ENCODE measurements at places on chromosomes 6 and 20.
A peak's percentile ranks its signal among the peaks of the same experiment; 100 is the strongest.

DNA sequence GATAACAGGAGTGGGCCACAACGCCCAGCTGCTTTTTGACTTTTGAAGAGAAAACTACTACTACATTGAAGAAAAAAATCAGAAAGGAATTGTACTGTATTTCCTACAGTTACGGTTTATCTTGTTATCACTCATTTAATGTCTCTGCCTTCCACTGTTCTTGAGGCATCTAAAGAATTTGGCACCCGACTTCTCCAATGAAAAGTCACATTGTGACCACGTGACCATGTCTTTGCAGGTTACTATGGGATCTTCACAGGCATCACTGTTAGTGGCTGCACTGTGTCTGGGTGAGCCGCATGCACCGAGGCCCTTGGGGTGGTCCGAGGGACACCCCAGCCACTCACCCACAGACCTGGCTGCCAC is 26.8 kb downstream of the RRBP1 start:
- no peak for DNase-seq

GRCh38 chr6:18182568-18182967 is 27.3 kb downstream of the KDM1B start:
- DNase-seq: no peak

DNA sequence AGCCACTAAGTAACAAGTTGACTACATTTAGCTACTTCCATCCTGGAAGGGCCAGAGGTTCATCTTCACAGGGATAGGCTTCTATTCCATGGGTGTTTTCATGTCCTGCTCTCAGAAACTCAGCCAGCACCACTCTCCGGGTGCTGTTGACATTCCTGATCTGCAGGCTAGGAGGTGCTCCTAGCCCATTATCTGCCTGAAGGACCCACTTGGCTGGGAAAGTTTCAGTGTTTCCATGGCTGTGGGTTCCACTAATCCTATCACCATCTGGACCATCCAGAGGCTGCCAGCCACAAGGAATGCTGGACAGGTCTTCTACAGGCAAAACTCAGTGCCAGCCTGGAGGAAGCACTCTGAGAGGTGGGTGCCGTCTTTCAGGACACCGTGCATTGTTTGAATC is 45.2 kb downstream of the HLA-G start:
- DNase-seq: no peak

DNA sequence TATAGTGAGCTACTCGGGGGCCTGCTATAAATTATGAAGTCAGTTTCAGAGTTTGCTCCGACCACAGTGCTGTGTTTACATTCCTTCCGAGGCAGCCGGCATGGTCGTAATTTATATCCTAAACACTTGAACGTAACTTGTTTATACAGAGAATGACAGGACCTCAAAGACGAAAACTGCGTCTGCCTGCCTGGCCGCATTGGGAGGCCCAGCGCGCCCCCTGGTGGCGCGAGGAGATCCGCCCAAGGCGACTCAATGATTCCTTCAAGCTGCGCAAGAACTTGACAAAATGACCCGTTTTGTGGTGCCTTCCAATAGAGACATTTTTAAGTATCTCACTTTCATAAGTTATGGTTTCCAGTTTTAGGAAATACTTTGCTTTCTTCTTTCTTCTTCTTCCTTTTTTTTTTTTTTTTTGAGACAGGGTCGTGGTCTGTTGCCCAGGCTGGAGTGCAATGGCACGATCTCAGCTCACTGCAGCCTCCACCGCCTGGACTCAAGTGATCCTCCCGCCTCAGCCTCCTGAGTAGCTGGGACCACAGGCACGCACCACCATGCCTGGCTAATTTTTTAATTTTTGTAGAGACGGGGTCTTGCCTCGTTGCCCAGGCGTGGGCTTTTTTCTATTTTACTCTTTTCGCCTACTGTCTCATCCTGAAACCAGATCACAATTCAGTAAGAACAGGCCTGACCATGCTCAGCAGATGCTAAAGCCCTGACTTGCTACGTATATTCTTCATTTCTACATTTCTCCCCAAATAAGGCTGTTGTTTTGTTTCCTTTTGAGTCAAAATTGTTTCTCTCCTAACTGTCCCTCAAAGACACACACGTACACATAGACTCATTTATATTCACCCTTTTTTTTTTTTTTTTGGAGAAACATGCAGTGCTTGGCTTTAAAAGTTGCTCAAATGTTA is 7.8 kb downstream of the FOXF2 start:
- peak; percentile 64 for DNase-seq

DNA sequence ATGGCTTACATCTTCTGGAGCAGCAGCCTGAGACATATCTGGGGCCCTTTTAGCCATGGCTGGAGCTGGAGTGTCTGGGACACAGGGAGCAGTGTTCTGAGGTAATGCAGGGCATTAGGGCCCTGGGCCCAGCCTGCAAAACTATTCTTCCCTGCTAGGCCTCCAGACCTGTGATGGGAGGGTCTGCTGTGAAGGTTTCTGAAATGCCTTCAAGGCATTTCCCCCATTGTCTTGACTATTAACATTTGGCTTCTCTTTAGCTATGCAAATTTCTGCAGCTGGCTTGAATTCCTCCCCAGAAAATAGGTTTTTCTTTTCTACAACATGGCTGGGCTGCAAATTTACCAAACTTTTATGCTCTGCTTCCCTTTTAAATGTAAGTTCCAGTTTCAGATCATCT is 61.5 kb downstream of the EDN1 start:
- no peak for DNase-seq

GRCh38 chr6:2476376-2476775 is 231.0 kb upstream of the GMDS start:
- DNase-seq: no peak

DNA sequence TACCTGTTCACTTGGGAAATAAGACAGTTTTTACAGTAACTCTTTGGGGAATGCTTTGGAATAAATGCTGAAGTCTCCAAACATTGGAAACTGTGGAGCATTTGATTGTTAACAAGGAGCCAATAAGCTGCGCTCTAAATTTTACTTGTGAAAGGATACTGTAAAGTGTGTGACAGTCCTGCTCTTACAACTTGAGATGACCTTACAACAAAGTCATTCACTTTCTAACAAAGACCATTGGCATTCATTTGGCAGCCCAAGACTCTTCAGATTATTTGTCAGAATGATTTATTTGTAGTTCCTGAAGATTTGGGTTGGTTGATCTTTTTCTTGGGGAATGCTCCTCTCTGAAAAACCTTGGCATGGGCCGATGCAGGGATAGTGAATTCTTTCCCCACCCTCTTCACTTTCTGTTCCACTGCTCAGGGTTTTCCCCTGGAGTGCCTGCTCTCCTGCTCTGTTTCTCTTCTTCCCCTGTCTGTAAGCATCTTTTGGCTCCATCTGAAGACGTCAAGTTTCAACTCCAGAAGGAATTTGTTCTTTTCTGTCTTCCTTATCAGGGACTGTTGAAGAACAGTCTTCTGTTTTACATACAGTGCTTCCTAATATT is 116.4 kb downstream of the AKAP7 start:
- no peak for DNase-seq

Measured in naive B cell (primary cell).